Muscle of arm (tissue), 14 donors: ENCODE measurements at places on chromosomes 6 and 20.

GRCh38 chr20:50681359-50682064 is 9.8 kb downstream of the RIPOR3 start:
- DNase-seq: no peak

DNA sequence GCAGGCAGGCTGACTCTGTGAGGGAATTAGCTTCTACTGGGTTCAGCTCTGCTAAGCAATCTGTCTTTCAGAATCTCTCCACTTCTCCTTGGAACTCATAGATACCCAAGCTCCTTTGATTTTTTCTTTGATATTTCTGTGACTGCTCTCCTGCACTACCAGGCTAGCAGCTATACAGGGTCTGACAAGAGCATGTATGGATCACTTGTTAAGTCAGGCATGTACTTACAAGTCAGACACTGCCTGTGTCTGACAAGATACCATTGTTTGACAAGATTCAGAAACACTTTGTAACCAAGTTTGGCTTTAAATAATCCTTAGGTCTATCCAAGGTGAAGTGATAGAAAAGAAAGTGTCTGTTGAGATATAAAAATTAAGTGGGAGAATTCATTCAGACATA is 79.5 kb downstream of the SESN1 start:
- DNase-seq: no peak

DNA sequence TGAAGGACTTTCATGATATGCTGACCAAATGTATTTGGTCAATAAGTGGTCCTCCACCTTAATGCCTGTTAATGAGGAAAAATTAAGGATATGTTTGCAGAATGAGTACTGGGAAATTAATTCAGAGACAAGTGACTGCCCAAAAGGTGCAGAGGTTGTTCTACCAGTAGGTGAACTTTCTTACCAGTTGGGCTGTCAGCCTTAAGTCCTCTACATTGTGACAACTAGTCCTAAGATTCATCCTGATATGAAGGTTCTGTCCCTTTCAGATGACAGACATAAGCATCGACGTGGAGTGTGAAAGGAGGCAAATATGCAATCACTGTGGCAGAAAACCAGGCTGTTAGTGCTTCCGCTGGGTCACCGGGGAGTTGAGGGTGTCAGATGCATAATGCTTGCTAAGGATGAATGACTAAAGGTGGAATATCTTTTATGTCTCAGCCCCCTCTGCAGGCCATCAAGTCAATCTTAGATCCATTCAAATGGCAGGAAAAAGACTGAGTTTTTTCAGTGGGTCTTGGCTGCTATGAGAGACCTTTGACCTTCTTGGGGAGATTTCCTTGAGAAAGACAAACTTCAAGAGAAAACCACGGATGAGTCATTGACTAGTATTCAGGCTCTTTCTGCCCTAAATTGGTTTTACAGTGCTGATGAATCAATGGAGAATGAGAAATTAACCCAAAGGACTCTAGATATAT is 226.0 kb downstream of the TPBG start:
- no peak for DNase-seq

GRCh38 chr6:154169193-154169847 is 130.3 kb downstream of the OPRM1 start:
- no peak for DNase-seq

DNA sequence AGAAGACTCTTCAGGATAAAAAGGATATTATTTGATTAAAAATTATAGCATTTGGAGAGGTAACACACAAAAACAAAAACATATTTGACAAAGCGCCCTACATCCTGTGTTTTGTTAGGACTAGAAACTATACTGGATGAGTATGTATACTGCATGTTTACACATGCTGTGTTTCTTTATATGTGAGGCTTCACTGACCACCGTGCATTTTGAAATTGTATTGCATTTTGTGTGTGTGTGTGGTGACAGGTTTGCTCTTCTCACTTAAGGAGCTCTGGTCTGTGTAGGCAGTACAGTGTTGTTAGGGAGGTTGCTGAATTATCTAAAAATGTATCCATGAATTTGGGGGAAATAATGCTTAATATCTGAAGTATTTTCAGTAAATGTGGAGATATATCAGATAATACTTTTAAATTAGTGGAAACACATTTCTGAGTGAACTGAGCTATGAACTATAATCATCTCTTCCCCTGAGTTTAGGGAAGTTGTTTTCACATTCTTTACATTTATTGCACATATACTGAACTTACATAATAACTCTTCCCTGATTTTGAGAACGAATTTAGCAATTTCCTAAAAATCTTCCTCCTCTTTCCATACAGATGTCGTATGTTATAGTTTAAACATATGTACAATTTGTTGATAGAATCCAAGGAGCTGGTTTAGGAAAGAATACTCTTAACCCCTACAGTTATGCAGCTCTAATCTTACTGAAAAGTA is 43.3 kb downstream of the TMEM170B start:
- no peak for DNase-seq

DNA sequence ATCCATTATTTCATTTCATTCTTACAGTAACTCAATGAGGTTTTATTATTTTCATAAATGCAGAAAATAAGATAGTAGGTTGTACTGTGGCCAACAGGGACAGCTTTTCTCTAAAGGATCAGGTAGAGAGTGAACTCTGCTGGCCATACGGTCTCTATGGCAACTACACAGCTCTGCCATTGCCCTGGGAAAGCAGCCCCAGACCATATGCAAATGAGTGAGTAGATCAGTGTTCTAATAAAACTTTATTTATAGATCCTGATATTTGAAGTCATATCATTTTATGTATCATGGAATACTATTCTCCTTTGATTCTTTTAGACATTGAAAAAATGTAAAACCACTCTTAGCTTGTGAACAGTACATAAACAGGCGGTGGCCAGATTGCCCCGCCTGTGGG is 192.5 kb upstream of the RREB1 start:
- no peak for DNase-seq

DNA sequence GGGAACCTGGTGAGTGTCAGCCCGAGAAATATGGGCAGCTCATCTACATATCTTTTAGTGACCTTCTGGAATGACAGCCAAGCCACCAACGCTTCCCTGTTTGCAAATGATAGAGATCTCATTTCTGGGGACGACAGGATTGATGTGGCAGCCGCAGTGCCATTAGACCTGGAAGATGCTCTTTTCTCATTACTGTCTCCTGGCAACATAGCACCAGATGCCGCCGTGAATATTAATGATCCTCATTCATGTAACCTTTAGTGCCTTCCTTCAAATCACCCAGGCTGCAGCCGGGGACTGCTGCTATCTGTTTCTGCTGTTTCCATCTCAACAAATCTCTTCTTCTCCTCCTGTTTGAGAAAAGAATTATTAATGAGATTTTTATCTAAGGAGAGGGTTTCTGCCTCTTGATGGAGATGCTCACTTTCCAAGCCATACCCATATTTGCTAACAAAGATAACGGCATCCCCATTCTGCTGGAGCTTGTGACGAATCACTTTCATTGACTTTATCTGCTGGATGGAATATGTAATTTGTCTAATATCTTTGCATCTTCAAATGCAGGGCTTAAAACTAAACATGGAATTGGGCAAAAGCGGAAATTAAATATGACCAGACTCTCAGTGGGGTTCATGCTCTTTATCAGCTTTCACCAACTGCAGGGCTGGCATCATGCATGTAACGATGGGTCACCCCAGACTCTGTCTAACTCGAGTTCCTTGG is 74.8 kb upstream of the KIF16B start:
- DNase-seq: no peak

DNA sequence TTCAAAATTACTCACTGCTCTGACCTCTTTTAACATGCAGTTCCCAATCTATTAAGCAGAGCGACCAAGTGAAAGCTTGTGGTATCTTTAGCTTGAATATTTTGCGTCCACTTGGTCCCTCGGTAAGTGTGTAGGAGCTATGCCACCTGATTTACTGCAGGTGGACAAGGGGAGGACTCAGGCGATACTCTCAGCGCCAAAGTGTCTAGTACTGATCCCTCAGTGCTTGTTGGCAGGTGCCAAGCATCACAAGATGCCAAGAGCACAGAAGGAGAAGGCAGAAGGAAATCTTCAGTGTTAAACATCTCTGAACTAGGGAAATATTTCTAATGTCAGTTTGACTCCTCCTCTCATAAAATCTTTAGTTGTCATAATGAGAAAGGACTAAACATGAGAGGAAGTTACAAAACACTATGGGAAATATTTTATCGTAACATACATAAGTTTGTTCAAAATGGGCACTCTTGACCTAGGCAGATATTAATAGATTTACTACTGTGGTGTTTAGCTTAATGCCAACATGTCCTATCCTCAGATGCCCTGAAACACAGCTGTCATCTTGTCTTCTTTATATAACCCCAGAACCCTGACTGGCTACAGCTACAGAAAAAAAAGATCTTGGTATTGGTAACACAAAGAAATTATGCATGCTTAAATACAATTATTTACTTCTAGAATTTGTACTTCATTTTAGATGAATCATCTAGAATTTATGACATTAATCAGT is 19.5 kb downstream of the NHLRC1 start:
- DNase-seq: no peak

GRCh38 chr6:30981942-30982772 is 1.4 kb upstream of the MUC21 start:
- DNase-seq: peak; percentile 34

DNA sequence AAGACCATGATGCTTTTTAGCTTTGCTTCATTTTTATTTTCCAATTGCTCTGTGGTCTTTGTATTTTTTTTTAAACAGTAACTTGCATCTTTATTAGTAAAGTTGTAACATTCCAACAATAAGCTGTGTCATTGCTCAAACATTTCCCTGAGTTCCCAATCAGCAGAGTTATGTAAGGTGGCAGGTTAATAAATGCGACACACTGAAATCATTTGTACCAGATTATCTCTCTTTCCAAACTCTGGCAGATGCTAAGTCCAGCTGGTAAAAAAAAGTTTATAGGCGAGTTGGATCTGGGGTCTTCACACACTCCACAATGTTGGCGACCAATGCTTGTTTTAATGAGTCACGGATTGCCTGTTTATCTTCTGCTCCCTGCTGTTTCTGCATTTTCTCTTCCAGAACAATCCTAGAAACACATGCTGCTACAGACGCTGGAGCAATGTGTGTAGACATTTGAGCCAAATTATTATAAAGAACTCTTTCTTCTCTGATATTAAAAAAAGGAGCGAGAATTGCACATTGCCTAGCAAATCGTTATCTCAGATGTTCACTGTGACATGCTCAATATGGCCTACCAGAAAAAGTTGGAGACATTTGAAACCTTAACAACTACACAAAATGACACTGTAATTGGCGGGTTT is 113.6 kb upstream of the IFNGR1 start:
- no peak for DNase-seq

DNA sequence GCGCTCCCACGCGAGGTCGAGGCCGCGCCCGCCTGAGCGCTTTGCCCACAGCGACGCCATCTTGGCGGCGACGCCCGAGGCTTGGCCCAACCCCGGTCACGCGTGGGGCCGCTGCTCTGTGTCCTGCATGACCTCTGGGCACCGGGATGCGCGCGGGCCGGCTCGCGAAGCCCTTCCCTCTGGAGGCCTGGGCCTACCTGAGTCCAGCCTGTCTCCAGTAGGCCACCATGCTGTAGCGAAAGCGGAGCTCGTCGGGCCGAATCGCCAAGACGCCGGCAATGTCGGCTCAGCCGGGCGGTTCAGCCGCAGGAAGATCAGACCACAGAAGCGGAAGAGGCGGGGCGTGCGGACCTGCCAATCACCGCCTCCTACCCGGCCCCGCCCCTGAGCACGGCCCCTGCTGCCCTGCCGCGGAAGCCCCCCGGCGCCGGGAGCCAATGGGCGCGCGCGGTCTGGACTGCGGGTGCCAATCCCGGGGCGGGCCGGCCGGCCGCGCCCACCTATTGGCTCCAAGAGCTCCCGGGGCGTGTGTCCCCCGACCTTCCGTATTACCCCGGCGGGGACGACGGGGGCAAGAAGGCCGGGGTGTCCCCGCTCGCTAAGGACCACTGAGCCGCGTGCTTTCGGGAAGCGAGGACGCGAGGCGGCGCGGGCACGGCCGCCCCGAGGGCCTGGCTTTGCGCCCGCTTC is at the start of gene ATP5F1E:
Gene ATP5F1E (minus strand): TSS at position 313 of the 690 bp plus-strand sequence. CDS start 84 bp downstream, at position 229.
- DNase-seq: peak; percentile 91

DNA sequence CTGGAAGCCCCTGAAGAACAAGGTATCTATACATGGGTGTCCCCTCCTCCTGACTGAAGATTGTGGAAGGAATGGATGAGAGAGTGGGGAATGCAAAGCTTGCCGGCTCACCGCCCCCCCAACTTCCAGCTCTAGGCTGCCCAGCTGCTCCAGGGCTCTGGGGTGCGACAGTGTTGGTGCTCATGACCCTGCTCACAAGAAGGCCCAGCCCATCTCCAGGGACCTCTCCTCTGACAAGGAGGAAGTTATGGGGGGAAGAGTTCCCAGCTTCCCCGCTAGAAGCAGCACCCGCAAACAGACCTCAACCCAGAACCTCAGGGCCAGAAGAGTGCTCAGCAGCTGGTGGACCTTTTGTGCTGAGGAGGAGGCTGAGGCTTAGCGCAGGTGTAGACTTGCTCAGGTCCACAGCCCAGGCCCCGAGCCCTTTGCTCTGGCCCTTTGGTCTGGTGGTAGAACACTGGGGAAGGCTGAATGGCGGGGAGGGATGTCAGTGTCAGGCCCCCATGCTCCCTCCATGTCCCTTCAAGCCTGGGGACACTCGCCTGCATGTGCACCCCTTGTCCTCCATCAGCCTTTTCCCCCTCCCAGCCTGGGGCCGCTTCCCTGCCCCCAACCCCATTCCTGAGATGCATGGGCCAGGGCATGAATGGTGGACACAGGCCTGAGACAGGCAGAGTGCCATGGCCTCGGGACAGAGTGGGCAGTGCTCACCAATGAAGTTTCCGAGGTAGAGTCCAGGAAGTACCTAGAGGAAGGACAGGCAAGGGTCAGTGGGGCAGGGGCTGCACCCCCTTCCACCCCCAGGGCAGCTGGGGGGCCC is 1.3 kb downstream of the DUSP15 start:
- DNase-seq: no peak

- DNase-seq: peak; percentile 76
Observed at GRCh38 chr6:158654498-158654897, 4.6 kb downstream of the SYTL3 start.

GRCh38 chr20:34350095-34350494 is 13.0 kb upstream of the ITCH start:
- DNase-seq: no peak
